CD8-positive, alpha-beta T cell (primary cell): ENCODE measurements at places on chromosomes 1 and 21.

DNA sequence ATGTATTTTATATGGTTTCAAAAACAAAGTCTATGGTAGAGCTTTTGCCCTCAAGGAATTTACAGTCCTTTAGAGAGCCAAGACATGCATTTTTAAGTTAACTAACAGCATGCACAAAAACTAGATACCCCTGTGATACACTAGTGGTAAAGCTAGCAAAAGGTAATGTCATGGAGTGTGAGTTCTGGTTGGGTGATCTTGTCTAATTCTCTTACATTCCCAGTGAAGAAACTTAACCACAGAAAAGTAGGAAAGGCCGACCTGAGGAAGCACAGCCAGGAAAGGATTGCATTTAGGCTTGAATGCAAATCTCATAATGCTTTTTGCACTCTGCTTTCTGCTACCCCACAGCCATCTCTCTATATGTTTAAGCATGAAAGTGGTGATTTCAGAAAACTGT lies 202.2 kb downstream of the ROR1 start:
- DNase-seq: no peak

- no peak for DNase-seq
Observed at GRCh38 chr1:183238071-183238470, 52.0 kb downstream of the LAMC2 start.

- DNase-seq: no peak
Observed at GRCh38 chr1:42817976-42818375, 779 bp upstream of the SVBP start.

DNA sequence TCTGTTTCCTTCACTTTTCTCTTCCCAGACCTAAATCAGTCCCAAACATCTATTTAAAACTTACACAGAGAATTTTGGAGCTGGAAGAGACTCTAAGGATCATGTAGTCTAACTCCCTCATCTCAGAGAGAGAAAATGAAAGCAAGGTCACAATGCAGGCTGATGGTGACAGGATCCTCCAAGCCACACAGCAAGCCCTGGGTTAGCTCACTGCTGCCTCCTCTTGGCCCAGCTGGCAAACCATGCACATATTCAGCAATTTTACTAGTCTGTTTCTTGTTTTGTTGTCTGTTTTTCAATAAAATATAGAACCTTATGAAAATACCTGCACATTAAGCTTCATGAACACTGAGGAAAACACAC lies 27.7 kb upstream of the LY9 start:
- peak; percentile 85 for DNase-seq

GRCh38 chr1:154557248-154557938 lies 1.1 kb downstream of the UBE2Q1 start:
- DNase-seq: no peak

DNA sequence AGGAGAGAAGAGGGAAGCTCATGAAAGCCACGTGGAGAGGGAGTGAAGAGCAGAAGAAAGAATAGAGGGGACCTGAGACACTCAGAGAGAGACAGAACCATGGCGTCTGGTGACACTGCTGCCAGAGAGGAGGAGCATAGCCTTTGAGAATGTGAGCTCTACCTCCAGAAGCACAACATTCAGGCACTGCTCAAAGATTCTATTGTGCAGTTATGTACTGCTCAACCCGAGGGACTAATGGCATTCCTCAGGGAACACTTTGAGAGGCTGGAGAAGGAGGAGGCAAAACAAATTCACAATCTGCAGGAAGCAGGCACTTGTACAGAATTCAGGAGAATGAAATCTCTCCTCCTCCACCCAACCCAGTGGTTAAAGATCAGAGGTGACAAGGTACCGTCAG lies 45.1 kb downstream of the BTBD8 start:
- no peak for DNase-seq
